MCF 10A (cell line): ENCODE measurements at places on chromosomes 3 and 15.

GRCh38 chr3:69511361-69511760, 125.5 kb upstream of the FRMD4B start:
- no peak for DNase-seq

DNA sequence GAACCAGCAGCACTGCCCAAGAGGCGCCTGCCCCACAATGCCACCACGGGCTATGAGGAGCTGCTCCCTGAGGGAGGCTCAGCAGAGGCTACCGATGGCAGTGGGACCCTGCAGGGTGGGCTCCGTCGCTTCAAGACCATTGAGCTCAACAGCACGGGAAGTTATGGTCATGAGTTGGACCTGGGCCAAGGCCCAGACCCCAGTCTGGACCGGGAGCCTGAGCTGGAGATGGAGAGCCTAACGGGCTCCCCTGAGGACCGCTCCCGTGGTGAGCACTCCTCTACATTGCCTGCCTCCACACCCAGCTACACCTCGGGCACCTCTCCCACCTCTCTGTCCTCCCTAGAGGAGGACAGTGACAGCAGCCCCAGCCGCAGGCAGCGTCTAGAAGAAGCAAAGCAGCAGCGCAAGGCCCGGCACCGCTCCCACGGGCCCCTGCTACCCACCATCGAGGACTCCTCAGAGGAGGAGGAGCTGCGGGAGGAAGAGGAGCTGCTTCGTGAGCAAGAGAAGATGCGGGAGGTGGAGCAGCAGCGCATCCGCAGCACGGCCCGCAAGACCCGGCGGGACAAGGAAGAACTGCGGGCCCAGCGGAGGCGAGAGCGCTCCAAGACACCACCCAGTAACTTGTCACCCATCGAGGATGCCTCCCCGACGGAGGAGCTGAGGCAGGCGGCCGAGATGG, 21.8 kb upstream of the APEH start:
- no peak for DNase-seq

- DNase-seq = no peak
Observed at GRCh38 chr15:60853109-60853508, 374.2 kb upstream of the ICE2 start.

GRCh38 chr15:60591496-60592370, 112.8 kb upstream of the ICE2 start:
- no peak for DNase-seq

DNA sequence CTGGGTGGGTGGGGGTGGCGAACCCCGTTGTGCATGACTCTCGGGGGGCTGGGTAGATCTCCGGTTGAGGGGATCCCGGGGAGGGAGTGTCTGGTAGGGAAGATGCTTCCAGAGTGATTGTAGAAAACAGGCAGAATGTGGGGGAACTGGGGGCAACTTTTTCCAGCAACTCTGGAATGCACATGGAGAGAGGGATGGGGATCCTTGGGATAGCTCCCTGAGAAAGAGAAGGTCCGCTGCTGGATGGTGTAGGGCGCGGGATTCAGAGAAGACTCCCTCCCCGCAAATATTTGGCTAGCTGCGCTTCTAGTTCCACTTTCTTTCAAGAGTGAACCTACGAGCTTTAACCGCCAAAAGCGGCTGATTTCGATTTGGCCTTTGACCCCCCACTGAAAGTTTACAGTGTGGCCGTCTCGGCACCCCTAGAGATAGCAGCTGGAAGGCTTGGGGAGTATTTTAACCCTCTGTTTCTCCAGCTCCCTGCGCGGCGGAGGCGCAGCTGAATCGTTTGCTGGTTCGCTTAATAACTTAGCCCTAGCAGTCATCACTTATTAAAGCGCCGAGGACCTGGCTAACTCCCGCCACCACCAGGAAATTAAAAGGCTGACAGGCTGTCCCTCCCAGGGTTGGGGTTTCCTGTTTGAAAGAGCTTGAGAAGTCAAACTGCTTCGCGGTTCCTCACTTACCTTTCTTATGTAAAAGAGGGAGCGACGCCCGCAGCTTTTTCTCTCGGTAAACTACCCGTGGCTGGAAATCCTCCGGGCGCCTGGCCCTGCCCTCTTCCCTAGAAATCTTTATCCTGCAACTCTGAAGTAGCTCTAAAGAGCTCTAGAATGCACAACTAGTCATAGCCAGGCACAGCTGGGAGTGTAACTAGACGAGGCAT, 1.2 kb downstream of the PHLDB2 start:
- DNase-seq = peak; percentile 93

- DNase-seq = peak; percentile 58
Observed at GRCh38 chr15:84598993-84599392, 1.8 kb upstream of the ZSCAN2 start.

GRCh38 chr3:104646196-104646595, 720.5 kb upstream of the ALCAM start:
- no peak for DNase-seq

- no peak for DNase-seq
Observed at GRCh38 chr15:50977162-50977561, 68.7 kb downstream of the AP4E1 start.

- DNase-seq = peak; percentile 97
Observed at GRCh38 chr3:57060089-57060821, at the start of gene SPATA12. Gene SPATA12, plus strand, starts transcription at chr3:57060664. Its CDS starts 13,031 bp downstream, at chr3:57073695.

- DNase-seq = no peak
Observed at GRCh38 chr3:152470095-152470494, 201.4 kb downstream of the MBNL1 start.

- no peak for DNase-seq
Observed at GRCh38 chr3:183161552-183162336, 790 bp downstream of the LAMP3 start.

- no peak for DNase-seq
Observed at GRCh38 chr3:187521546-187521945, 148.6 kb downstream of the SST start.

GRCh38 chr3:82002986-82003642, 241.7 kb upstream of the GBE1 start:
- no peak for DNase-seq

DNA sequence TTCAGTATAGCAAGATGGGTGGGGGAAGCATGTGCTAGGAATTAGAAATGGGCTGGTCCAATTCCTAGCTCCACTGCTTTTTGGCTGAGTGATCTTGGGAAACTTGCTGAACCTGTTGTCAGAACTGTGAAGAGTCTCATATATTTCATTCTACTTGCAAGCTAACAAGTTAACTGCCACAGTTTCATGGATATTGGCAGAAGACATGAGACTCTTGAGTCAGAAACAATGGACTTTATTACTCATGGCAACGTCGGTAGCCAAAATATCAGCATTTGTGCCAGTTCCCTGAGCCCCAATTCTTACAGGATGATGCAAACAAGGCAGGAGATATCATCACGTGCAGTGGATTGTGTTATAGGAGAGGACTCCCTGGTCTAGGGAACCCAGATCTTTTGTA, 26.6 kb upstream of the PLAAT1 start:
- peak; percentile 44 for DNase-seq

GRCh38 chr15:66963710-66964109, 101.7 kb upstream of the SMAD3 start:
- no peak for DNase-seq

DNA sequence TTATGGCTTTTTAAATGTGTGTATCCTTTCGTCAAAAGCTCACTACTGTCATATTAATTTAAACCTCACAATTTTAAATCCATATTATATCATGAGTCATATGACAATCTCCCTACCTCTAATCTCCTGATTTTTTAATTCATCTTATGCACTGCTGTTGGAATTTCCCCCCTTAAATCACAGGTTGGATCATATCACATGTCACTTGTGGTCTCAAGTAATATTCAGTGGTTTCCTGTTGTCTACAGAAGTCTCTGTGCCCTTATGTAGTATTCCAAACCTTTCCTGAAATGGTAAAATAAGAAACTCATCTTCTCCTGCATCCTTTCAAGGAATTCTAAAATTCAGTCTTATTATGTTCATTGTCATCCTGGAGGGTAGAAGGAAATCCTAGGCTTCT, 116.0 kb upstream of the CBLB start:
- DNase-seq = no peak

DNA sequence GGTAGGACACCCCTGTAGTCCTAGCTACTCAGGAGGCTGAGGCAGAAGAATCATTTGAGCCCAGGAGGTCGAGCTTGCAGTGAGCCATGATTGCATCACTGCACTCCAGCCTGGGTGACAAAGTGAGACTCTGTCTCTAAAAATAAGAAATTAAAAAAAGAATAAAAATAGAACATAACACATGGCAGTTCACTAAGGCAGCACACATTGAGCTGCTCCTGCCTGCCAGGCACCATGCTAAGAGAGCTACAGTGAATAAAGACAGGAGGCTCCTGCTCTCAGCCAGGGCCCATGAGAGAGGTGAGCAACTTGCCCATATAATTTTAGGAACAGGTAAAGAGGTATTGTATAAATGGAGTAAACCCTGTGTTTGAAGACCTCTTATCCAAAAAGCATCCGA, 54.3 kb downstream of the EBLN2 start:
- DNase-seq = no peak

DNA sequence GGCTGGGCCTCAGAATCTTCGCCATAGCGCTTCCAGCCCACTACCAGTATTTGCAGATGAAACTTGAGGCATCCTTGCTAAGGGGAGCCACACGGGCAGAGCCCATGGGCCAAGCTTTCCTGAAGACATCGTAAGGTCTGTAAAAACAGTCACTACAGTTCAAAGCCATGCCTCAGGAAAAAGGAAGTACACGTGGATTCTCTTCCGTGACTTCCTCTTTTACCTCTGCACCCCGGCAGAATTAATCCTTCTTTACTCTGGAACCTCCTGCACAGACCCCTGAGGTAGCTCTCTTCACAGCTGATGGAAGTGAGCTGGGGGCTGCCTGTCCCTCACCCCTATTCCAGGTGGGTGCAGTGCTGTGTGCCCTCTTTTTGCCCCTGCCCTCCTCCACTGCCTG, 129.2 kb downstream of the CHDH start:
- DNase-seq = no peak

DNA sequence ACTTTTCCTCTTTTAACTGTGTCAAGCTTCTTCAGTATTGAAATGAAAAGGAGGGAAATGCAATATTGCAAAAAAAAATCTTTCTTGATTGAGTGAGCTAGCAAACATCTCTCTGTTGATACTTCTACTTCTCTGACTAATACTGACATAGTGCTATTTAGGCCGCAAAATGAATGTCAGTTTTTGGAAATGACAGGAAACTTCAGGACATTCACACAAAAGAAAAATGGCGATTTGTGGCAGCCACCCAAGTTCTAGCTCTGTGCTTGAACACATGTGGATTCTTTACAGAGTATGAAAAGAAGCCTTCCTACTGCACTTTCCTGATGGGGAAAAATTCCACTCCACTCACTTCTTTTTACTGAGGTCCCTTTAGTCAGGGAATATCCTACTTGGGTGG, 486.8 kb upstream of the ALCAM start:
- DNase-seq = no peak

GRCh38 chr3:45412763-45413162, 24.4 kb downstream of the LARS2 start:
- no peak for DNase-seq

DNA sequence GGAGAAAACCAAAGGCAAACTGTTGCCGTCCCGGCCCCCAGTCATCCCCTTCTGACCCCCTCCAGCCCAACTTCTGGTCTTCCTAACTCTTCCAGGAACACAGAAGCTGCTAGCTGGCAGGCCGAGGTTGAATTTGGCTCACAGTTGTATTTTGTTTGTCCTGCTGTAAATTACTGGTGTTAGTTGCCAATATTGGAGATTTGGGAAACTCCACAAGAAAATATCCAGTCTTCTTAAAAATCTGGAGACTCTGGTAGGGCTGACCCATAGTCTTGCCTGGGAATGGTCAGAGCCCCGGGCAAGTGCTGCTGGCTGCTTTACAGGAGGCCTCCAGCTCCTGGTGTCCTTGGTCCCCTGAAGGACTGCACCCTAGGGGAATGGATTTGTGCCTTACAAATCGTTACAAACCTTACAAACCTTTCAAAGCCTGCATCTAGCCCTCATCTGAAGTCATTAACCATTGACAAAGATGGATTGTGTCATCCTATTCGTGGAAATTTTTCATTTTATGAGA, 112.0 kb upstream of the MCTP2 start:
- DNase-seq = no peak

- no peak for DNase-seq
Observed at GRCh38 chr3:71791634-71792033, 6.7 kb upstream of the PROK2 start.

GRCh38 chr3:54421943-54422342, 299.6 kb downstream of the CACNA2D3 start:
- DNase-seq = no peak

DNA sequence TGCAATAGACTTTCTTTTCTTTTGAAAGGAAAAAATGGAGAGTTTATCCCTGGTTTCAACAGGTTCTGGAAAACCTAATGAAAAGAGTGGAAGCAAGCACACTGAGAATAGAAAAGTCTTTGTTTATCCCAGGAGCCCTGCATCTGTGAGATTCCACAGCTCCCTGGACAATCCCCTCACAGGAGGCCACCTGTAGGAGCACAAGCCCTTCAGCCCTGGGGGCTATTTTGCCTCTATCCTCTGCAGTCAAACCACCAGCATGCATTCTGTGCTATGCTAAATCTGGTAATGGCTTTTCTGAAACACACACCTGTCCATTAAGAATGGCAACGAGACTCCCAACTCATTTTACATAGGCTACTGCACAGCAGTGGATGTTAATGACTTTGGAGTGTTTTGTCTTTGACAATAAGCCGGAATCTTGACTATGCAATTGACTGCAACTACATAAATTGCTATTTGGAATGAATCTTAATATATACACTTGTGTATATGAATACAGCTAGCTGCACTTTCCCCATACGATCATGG, 369.4 kb downstream of the NR2F2 start:
- DNase-seq = no peak
